ENCODE measurements at places on chromosomes 7 and 10. TPM values are rescaled to one million over a fixed set of nuclear protein-coding genes. Genes with fewer than 3 reads are reported as not detected.

The INPP5A gene
- total RNA-seq: 6.9 TPM

GRCh38 chr7:81692146-81692905, 77.5 kb downstream of the HGF start:
- no peak for DNase-seq

The COL17A1 gene
- 0.23 TPM for total RNA-seq

DNA sequence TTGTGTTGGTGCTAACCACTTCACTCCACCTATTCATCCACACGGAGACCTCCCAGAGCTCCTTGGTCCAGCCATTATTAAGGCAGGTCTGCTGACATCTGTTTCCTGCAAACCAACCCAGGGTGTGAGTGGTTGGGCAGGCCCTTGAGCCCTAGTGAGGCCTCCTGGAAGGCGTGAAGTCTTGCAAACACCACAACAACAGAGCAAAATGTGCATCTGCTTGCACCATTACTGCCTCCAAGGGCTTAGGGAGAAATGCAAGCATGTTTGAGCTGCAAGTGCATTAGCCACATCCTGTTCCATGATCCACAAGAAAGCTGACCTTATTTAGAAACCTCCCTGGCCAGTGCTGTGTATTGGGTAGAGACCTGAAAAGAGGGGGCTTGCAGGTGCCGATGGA, 325.5 kb downstream of the GRID1 start:
- DNase-seq: no peak

DNA sequence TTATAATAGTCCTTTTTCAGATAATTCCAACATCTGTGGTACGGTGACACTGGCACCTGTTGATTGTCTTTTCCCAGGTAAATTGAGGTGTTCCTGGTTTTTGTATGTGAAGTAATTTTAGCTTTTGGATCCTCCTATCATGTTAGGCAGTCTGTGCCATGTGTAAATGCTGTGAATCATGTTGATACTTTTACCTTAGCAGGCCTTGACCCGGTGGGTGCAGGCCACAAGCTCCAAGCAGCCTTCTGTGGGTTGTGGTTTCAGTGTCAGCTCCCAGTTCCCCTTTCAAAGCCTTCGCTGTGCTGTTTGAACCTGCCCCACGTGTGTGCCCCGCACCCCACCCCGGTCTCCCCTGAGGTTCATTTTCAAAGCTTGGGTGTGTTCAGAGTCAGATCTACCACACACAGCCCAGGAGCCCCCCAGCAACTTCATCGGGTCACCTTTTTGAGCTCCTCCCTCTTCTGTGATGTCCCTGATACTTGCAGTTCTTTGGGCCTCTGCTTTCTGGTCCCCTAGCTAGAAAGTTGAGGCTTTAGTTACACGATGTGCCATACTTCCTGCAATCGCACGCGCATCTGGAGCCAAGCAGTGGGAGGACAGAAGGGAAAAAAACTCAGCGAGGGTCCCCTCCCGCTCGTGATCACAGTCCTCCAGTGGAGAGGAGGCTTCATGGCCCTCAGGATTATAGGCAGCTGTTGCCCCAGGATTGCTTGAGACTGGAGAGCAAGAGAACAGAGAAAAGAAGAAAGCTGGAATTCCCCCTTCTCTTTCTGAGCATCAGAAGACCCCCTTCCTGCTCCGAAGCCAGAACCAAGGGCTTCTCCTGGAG, 8.7 kb upstream of the BHLHA15 start:
- DNase-seq: peak; percentile 45

- no peak for DNase-seq
These were observed 43.5 kb downstream of the STRA8 start for GRCh38 chr7:135277161-135277560.

DNA sequence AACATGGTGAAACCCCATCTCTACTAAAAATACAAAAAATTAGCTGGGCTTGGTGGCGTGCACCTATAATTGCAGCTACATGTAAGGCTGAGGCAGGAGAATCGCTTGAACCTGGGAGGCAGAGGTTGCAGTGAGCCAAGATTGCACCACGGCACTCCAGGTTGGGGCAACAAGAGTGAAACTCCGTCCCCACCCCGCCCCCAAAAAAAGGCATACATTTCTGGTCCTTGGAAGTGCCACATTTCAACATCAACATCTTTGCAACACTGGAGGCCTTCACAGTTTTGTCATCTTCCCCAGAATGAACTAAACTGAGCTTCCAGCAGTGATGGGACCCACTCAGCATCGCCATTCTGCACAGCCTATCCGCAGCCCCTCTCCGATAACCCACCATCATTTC, 36.6 kb downstream of the FAM53B start:
- no peak for DNase-seq
